ENCODE measurements at places on chromosomes 3 and 15.

GRCh38 chr3:48661501-48662144 is 1.1 kb downstream of the CELSR3 start:
- peak; percentile 51 for DNase-seq

DNA sequence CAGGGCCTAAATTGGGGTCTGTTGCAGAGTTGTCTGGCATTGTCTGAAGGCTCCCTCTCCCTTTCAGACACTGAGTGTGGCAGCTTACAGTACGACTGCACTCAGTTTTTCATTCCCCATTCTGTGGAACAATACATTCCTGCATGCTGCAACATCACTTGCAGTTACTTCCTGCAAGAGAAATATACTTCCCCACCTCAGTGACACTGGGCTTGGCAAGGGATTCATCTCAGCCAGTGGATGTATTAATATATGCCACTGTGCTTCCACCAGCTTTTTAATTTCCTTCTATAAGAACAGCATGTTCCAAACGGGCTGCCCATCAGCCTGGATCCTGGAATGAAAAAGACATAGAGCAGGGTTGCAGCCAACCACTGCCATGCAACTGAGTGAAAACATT is 23.1 kb downstream of the B3GALNT1 start:
- DNase-seq, result no peak

DNA sequence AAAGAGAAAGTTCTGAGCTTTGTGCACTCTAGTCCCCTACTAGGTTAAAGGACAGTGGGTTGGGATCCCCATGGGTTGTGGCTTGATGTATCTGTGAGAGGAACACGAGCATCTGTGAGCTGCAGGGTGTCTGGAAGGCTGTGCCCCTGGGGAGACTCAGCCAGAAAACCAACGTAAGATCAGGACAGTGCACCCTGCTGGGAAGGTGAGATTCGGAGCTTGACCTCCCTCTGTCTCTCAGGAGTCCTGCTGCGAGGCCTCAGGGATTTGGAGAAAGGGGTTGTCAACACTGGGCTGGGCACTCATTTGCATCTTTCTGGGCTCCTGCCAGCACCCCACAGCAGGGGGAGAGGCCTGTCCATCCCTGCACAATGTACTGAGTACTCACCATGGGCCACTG is 15.2 kb downstream of the ANKRD63 start:
- no peak for DNase-seq

GRCh38 chr3:133820129-133820528 is 14.5 kb downstream of the SRPRB start:
- no peak for DNase-seq

DNA sequence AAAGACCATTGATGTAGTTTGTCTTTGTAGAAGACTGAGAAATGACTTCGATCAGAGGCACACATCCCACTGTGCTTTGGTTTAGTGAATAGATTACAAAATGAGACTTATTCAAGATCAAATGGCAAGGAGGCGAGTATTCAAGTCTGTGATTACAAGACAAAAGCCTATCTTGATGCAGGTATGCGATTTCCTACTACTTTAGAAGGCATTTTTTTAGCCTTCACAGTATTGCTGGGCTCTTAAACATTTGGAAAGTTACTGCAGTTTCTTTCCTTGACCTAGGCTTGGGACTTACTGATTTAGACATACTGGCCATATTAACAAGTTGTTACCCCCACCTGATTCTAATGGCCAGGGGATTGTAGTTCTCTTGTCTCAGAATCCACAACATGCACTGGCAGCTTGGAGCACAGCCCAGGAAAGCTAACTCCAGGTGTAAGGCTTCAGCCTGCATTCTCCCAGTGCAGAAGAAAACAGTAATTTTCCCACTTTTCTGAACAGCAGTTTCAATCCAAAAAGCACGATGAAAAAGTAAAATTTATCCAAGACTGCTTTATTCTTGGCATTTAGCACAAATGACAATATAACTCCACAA is 311.6 kb downstream of the EPHA6 start:
- no peak for DNase-seq

- DNase-seq, result no peak
These were observed 23.1 kb downstream of the CCDC12 start for GRCh38 chr3:46953234-46954010.

DNA sequence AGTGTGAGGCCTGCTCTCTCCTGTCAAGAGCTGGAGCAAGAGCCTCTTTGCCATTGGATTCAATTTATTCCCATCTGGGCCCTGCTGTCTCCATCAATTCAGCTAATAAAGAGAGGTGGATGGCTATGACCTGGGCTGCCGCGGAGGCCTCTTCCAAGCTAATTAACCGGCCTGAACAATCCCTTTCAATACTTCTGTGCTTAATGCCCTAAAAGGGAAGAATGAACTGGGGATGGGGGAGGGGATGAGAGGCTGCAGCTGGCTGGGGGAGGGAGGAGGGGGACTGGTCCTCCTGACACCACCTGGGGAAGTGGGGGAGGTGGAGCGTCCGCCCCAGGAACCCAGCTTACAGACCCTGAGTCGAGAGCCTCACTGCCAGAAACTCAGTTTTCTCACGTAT is 33.4 kb upstream of the PRR23E start:
- no peak for DNase-seq

DNA sequence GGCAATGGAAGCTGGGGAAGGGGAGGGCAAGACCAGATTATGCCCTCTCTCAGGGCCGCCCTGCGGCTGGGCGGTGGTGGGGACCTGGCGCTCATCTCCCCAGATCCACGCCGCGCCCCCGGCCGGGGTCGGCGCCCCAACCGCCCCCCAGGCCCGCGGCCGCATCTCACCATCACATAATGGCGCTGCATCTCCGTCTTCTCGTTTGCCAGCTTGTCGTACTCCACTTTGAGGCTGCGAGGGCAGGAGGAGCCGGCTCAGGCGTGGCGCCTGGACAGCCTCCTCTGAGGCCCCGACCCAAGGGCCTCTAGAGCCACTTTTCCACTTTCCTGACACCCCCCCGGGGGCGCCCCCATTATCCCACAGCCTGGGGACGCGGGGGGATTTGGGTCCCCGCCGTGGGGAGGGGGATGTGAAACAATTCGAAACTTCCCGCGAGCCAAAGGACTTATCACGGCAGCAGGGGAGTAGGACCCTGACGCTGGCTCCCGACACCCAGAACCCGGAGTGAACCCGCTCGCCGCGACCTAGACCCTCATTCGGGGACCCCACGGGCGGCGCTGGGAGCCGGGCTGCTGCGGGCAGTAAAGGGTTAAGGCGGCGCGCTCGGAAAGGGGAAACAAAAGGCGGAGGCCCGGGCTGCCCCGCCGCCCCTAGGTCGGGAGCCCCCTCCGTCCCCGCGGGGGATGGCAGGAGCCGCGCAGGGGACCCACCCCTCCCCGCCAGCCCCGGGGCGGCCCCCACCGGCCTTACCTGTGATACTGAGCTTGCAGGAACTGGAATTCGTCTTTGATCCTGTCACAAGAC is 2.1 kb downstream of the TLE3 start:
- no peak for DNase-seq

GRCh38 chr15:90946941-90947576 is 7.6 kb upstream of the RCCD1 start:
- no peak for DNase-seq

- DNase-seq, result no peak
These were observed 72.2 kb downstream of the CACNA1D start for GRCh38 chr3:53566461-53567145.

- no peak for DNase-seq
These were observed 26.8 kb upstream of the CSTA start for GRCh38 chr3:122298239-122298638.

DNA sequence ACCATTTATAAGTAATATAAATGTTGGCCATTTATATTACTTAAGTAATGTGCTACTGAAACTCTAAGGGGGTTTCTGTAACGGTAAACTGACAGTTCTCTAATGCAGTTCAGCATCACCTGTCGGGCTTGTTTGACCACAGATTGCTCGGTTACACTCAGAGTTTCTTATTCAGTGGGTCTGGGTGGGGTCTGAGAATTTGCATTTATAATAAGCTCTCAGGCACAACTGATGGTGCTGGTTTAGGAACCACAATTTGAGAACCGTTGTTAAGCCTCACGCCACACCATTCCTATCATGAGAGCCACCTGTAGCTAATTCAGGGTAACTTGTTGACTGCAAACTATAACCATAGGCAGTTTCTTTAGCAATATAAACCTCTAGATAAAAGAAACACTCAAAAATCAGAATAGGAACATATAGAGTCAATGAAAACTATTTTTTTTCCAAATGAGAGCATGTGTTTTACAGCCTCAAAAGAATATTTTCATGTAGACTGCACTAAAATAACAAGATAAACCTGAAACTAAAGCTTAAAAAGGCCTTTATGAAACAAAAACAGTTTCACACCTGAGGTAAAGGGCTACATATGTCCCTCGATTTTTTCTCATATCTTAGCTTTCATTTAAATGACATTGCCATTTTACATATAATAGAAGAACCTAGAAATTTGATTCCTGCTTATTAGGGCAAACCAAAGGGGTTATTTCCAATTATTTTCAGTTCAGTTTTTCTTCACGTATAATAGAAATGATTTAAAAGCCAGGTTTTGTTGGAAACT is 604.8 kb downstream of the UNC13C start:
- no peak for DNase-seq

GRCh38 chr3:4406746-4407568 is 60.1 kb downstream of the SUMF1 start:
- no peak for DNase-seq

Data from activated naive CD4-positive, alpha-beta T cell (primary cell).